ENCODE measurements at places on chromosomes 2 and 18.

- peak; percentile 2 for DNase-seq
Observed at GRCh38 chr18:67951137-67951536, 434.6 kb upstream of the DSEL start.

DNA sequence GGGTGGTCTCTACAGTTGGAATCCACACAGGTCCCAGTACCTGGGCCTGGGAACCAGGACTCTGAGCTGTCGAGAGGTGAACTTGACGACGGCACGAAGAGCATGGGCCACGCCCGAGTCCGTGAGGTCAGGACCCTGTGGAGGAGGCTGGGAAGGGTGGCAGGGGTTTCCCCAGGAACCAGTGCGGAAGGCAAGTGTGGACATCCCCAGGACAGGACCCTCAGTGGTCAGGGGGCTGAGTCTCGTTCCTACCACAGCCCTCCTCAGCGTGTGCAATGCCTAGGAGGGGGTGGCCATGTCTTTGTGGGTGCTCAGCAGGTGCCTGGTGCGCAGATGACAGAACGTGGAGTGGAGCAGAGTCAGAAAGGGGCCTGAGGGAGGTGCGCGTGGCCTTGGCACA lies 335.6 kb upstream of the SALL3 start:
- no peak for DNase-seq

GRCh38 chr2:127455566-127456493 lies 37.6 kb downstream of the PROC start:
- DNase-seq = no peak

- DNase-seq = no peak
Observed at GRCh38 chr2:232887171-232887850, 17.2 kb downstream of the SNORC start.

GRCh38 chr2:85776672-85777071 lies 22.9 kb downstream of the ATOH8 start:
- no peak for DNase-seq

GRCh38 chr2:197996583-197996982 lies 192.2 kb downstream of the PLCL1 start:
- DNase-seq = no peak

DNA sequence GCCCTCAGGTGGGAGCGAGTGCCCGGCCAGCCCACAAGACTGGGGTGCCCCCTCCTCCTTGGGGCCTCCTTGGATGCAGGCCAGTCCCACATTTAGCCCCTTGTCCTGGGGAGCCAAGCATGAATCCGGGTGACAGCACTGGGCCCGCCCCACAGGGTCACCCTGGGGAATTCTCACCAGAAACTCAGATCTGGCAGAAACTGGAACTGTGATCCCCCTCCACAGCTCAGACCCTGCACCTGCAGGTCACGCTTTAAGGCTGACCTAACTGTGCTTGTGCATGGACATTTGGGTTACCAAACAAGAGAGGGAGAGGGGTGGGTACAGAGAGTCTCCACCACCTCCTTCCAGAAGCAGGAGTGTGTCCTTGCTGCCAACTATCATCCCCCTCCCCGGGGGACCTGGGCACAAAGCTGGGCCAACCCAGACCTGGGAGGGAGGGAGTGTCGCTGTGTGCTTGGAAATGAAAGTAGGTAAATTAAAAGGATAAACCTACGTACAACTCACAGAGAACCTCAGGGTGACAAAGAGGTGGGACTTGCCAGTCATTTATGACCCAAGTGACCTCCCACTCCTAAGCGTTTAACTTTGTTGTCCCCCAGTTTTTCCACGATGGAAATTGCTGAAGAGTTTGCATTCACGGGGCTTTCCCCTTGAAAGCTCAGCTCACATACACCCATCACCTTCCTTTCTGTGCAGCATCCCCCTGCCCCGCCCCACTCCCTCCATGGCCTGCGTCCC lies 9.1 kb downstream of the ITM2C start:
- DNase-seq = no peak

DNA sequence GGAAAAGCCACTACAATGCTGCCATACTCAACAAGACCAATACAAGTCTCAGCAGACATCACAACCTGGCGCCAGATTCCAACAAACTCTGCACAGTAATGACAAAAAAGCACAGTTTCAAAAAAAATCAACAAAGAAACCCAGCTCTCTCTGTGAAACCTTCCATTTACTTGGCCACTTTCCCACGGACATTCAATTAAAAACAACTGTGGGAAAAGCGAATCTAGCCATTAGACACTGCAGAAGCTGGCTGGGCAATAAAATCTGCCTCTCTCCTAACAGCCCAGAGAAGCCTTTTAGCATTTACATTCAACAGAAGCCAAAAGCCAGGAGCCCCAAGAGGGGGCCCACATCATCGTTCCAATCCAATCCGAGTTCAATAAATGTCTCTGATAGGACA lies 128.9 kb downstream of the HDAC4 start:
- DNase-seq = no peak

- no peak for DNase-seq
Observed at GRCh38 chr2:83006961-83007360, 1452.1 kb downstream of the SUCLG1 start.

- DNase-seq = no peak
Observed at GRCh38 chr18:62525608-62526007, 2.8 kb downstream of the ZCCHC2 start.

DNA sequence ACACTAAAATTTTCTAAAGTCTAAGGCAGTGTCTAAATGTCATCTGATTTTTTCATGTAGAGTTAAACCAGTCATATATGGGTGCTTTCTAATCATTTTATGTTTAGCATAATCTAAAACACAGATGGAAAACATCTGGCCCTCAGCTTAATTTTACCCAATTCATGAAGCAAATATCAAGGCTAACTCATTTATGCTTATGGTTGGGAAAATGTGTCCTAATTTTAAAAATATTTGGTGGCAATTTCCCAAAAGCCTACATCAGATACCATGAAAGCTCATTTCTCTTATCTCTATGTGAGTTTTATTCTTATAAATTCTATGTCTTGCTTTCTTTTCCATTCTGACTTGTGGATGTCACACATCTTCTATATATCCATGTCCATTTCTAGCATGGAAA lies 7.2 kb downstream of the SP5 start:
- no peak for DNase-seq

DNA sequence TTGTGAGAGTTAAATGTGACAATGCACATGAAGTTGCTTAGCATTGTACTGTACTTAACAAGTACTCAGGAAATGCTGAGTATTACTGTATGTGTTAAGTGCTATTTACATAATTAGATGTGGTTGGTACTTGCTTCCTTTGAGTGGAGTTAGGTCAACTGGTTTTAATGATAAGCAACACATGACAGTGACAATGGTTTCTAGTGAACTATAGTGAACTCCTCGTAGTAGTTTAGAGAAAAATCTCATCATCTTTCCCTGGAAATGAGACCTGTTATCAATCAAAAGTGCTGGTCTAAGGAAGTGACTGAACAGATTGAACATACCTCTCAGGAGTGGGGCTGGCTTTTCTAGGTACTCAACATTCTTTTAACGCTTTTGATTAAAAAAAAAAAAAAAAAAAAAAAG lies 29.2 kb upstream of the ZDBF2 start:
- no peak for DNase-seq

DNA sequence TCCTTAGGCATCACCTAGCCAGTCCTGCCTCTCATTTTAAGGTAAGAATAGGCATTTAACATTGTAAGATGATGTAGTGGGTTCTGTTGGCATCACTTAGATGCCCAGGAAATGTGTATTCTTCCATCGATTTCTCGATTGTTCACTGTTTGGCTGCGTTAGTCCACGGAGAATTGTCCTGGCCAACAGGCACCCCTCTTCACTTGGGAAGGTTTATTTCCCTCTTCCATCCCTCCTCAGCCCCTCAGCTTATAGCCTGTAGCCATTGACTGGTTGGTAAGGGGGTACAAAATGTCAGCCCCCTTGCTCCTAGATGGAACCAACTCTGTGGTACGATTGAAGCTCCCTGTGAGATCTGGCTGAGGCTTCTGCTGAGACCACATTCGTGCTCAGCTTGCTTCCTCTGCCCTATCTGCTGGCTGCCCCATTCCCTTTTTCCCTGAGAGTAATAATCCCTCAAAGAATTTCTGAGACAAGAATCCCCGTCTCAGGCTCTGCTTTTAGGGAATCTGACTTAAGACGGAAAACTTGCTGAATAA lies 43.4 kb downstream of the PLEKHA3 start:
- peak; percentile 14 for DNase-seq

DNA sequence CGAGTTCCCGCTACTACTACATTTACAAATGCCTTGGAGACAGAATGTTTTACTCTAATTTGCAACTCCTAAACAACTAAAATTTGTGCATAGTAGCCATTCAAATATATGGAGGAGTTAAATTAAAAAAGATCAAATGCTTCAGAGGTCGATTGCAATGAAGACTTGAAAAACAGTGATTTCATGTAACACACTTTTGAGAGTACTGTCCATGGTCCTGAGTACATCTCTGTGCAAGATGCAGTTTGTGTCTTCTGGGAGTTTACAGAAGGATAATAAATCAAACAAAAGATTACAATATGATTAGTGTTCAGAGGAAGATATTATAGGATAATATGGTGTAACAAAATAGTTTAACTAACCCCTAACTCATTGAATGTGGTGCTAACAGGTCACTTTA lies 894.7 kb downstream of the TMEM182 start:
- DNase-seq = peak; percentile 4

GRCh38 chr2:59029058-59029457 lies 787.9 kb upstream of the FANCL start:
- DNase-seq = no peak

GRCh38 chr2:201758234-201758633 lies 22.5 kb downstream of the ALS2 start:
- no peak for DNase-seq

DNA sequence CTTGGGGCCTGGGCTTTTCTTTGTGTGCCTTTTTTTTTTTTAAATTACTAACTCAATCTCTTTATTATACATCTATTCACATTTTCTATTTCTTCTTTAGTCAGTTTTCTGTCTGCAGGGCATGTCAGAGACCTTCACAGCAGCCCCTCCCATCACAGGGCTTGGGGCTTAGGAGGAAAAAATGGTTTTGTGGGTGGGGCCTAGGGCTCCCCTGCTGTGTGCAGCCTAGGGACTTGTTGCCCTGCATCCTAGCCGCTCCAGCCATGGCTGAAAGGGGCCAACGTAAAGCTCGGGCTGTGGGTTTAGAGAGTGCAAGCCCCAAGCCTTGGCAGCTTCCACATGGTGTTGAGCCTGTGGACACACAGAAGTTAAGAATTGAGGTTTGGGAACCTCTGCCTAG lies 13.8 kb downstream of the ZSCAN30 start:
- no peak for DNase-seq

DNA sequence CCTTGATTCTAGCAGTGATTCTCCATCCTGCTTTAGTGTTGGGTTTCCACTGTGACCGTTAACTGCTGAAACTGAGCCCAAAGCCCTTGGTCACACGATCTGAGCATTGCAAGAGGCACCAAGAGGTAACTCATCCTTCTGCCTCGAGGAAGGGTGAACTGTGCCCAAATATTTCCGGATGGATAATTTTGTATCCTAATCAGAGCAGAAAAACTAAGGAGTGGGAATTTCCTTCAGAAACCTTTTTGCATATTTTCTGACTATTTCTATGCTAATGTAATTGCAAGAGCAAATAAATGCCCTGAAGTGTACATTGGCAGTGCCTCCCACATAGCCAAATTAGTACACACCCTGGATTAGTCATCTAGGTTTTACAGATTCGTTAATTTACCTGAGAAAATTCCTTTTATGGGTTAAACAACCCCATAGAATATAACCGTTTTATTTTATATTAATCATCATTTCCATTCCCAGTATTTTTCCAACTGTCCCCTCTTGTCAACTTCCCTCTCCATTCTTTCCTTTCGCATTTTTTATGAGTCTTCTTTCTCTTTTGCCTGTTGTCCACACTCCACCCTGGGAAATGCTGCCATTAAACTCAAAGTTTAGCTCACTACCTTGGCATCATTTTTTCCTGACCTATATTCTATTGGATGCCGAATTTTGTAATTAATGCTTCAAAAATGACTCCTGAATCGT lies 31.7 kb upstream of the COBLL1 start:
- DNase-seq = peak; percentile 26

GRCh38 chr2:30935795-30936194 lies 128.5 kb upstream of the CAPN13 start:
- no peak for DNase-seq

DNA sequence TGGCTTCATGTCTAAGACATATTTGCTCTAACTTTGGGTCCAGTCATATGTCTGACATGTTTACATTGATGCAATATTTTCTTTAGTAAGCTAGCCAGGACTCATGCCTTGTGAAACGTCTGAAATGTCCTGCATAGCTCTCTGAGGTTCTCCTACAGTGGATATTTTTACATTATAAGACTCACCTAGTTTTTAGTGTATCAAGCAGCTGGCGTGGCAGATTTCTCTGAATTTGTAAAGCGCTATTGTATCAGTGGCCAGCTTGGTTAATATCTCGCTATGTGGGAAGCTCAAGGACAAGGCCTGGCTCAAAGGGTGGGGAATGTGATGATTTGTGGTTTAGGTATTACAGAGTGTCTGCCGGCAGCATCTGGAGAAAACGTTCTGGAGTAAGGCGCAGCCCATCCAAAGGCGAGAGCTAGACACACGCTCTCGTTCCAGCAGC lies 164.3 kb downstream of the LTBP1 start:
- no peak for DNase-seq

- no peak for DNase-seq
Observed at GRCh38 chr2:209581040-209581439, 157.2 kb downstream of the MAP2 start.

- peak; percentile 62 for DNase-seq
Observed at GRCh38 chr2:54455563-54456361, at the start of gene SPTBN1. Gene SPTBN1 (plus strand): TSS chr2:54456327. CDS start chr2:54526419, 70,092 bp downstream.

- DNase-seq = no peak
Observed at GRCh38 chr2:120902592-120902991, 166.9 kb downstream of the GLI2 start.

- DNase-seq = no peak
Observed at GRCh38 chr18:22872900-22873537, 60.1 kb upstream of the RBBP8 start.

- DNase-seq = no peak
Observed at GRCh38 chr2:208358758-208359631, 47.6 kb upstream of the PTH2R start.

DNA sequence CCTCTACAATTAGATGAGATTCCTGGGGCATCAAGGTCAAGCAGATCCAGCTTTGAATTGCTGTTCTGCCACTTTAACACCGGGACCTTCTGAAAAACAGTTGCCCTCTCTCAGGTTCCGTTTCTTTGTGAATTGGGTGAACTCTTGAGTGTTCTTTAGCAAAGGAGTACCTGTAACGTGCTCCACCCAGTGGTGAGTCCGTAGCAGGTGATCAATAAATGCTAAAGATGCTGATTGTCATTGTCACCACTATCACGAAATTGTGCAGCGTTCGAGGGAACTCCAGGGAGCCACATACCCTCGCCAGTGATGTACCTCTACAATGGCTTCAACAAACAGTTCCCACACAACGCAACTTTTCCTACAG lies 81.9 kb downstream of the TCF7L1 start:
- no peak for DNase-seq

DNA sequence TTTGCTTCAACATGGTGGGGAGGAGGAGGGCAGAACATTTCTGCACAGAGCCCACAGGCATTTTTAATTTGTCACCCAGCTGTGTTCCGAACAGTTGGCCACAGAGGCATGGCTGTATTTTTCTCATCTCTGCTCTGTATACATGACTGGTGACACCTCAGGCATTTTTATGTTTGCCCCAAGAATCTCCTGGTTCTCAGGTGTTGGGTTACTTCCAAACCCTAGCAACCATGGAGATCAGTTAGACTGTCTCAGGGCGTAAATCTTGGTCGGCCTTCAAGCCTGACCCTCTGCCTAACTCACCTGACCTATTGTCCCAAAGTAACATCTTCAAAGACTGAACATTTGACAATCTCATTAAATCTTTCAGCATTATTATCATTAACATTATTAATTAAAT lies 100.0 kb downstream of the ABCA12 start:
- DNase-seq = no peak

- DNase-seq = peak; percentile 0
Observed at GRCh38 chr18:38759457-38759856, 1193.9 kb upstream of the CELF4 start.
